ENCODE measurements at places on chromosomes 1 and 21.
A peak's percentile ranks its signal among the peaks of the same experiment; 100 is the strongest.

GRCh38 chr1:26887125-26887524 is 3.0 kb downstream of the GPN2 start:
- peak; percentile 80 for DNase-seq

DNA sequence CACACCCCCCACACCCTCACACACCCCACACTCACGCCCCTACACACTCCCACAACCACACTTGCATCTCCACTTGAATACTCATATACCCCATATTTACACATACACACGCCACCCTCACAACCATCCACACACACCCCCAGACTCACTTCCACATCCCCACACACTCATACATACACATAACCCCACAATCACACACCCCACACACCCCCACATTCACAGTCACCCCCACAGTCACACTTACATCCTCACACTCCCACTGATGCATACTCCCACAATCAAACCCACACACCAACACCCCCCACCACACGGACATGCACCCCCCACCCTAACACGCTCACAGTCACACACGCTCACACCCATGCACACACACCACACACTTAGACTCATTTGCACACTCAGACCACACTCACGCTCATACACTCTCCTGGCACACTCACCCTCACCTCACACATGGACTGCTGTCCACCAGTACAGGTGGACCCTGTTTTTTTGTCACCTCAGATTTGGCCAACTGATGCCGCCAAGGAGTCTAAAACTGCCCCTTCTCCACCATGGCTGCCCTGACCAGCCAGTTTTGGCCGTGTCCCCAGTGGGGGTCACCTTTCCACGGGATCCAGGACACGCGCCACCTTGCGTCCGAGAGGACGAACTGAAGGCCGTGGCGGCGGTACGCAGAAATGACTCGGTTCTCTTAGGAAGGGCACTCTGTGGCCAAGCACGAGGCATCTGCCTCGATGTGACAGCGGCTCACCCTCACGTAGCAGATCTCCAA is 45.3 kb upstream of the EDN2 start:
- no peak for DNase-seq

- DNase-seq = no peak
Measured at GRCh38 chr1:71269179-71269578, 188.3 kb upstream of the ZRANB2 start.

DNA sequence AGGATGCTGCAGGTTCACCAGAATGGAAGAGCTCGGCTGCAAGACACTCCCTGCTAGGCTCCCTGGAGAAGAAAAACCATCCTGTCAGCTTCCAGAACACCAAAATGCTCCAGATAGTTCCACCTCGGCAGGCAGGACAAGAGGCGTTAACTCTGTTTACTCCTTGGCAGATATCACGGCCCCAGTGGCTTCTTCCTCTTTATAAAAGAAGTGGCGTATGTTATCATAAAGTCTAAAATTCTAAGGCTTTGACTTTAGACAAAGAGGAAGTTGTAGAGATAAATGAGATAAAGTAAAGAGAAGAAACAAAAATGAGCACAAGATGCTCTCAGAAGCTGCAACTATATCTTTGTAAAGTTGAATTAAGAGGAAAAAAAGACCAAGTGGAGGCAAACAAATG is 24.3 kb upstream of the MTF1 start:
- no peak for DNase-seq

- DNase-seq = no peak
Measured at GRCh38 chr1:155973723-155974122, 4.6 kb downstream of the ARHGEF2 start.

- no peak for DNase-seq
Measured at GRCh38 chr1:210777914-210778313, 356.0 kb downstream of the KCNH1 start.

GRCh38 chr1:179575497-179576314 is at the start of gene NPHS2:
Gene NPHS2, minus strand, starts transcription at chr1:179575948. Its CDS starts 84 bp downstream, at chr1:179575864.
- no peak for DNase-seq

DNA sequence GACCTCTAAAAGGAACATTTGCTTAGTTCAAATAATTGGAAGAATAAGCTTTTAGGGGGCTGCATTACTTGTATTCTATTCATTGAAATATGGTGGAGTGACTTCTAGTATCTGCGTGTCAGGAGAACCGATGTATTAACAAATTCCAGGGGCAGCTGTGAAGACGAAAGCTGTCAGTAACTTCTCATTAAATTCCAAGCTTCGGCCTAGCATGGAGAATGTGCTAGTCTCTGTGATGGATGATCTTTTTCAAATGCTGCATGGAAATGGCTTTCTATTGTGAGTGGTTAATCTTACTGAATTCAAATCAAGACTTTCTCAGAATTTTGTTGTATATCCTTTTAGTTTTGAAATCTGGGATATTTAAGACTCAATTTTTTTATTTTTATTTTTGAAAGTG is 429.9 kb downstream of the ADGRL2 start:
- no peak for DNase-seq

- DNase-seq = no peak
Measured at GRCh38 chr21:35226968-35227744, 178.1 kb upstream of the RUNX1 start.

DNA sequence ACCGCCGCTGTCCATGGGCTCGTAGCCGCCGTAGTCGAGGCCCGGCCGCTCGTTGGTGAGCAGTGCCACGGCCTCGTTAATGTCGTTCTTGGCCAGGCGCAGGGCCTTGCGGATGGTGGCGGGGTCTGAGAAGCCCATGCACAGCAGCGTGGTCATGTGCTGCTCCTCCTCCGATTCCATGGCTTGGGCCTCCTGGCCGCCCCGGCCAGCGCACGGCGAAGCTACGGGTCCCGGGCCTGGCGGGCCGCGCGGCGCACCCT is 300 bp downstream of the USP24 start:
- peak; percentile 73 for DNase-seq

Measured in GM23248 (cell line).